ENCODE measurements at places on chromosomes 2 and 18. TPM values are rescaled to one million over a fixed set of nuclear protein-coding genes. Genes with fewer than 3 reads are reported as not detected.

- H3K36me3 ChIP-seq, result no peaks in the 10 kb centered on the region
- H3K4me1 ChIP-seq, result peaks cover 6% of the 10 kb centered on the region
- no peak overlapping the region for H3K27ac ChIP-seq
- no peaks in the 10 kb centered on the region for H3K27me3 ChIP-seq
- H3K4me3 ChIP-seq, result no peak overlapping the region
- no peak for DNase-seq
Measured at GRCh38 chr2:25044011-25044410, 2.1 kb downstream of the EFR3B start.

FAM161A gene
- polyA plus RNA-seq, result 6.8 TPM

DNA sequence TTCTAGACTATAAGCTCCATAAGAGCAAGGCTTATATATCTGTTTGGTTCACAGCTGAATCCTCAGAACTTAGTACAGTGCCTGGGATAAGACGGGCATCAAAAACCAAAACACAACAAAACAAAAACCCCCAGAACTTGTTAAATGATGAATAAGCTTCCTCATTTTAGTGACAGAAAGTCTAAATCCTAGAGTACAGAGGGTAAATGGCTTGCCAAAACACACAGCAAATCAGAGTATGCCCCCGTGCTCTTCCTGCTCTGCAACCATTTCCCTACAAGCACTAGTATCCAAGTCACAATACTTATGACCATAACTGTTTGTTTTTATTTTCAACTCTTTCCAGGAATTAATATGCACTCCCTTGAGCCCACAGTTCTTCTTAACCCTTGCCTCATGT, 10.1 kb downstream of the ZNF521 start:
- no peaks in the 10 kb centered on the region for H3K36me3 ChIP-seq
- H3K4me3 ChIP-seq, result no peak overlapping the region
- H3K27me3 ChIP-seq, result peaks cover 7% of the 10 kb centered on the region
- DNase-seq, result no peak
- H3K4me1 ChIP-seq, result no peaks in the 10 kb centered on the region
- H3K27ac ChIP-seq, result no peak overlapping the region

- peaks cover 2% of the 10 kb centered on the region for H3K27me3 ChIP-seq
- H3K36me3 ChIP-seq, result no peaks in the 10 kb centered on the region
- H3K4me3 ChIP-seq, result no peak overlapping the region
Measured at GRCh38 chr2:60356346-60356745, 197.1 kb downstream of the BCL11A start.

DNA sequence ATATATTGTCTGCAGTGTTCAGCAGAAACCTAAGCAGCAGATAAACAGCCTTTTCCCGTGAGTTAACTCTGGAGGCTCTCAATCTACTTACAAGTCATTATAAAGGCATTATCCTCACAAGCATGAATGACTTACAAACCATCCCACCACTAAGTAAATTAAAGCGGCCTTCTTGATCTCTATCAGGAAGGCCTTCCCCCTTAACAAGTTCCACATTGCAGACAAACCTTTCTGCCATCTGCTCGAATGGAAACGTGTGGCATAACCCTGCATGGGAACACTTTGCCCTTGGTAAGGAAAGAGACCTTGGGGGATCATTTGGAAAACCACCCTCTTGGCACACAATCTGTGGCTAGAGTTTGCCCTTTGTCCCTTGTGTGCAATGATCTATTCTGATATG, 199.5 kb downstream of the OSR1 start:
- H3K27me3 ChIP-seq, result no peaks in the 10 kb centered on the region
- H3K27ac ChIP-seq, result no peak overlapping the region
- H3K36me3 ChIP-seq, result no peaks in the 10 kb centered on the region
- DNase-seq, result no peak
- no peak overlapping the region for H3K4me3 ChIP-seq

CHRNA1 gene
- polyA plus RNA-seq, result 0.64 TPM

DNA sequence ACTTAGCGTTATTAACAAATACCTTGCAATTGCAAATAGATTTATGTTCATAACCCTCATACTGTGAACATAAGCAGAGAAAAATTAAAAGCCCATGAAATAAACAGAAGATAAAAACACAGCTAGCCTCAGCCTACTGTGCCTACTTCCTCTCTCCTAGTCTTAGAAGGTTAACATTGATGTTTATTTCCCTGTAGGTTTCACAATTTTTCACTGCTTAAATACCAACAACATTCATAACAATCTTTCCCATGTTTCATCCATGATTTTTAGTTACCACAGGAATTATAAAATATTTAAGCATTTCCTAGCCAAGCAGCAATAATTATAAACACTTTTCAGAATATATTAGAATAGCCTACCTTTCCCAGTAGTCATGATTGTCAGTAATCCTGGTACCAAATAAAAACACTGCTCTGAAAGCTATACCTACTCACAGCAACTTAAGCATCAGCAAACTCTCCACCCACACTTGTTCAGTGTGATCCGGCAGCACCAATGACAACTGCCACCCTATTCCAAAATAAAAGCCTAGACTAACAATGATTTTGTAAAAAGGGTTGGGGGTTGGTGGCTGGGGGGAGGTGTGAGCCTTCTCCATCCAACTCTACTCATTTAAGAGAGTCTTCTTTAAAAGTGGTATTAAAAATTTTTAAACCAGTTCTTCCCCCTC, 40.6 kb upstream of the RNU4ATAC start:
- no peak for DNase-seq
- H3K27ac ChIP-seq, result no peak overlapping the region
- no peaks in the 10 kb centered on the region for H3K36me3 ChIP-seq

DNA sequence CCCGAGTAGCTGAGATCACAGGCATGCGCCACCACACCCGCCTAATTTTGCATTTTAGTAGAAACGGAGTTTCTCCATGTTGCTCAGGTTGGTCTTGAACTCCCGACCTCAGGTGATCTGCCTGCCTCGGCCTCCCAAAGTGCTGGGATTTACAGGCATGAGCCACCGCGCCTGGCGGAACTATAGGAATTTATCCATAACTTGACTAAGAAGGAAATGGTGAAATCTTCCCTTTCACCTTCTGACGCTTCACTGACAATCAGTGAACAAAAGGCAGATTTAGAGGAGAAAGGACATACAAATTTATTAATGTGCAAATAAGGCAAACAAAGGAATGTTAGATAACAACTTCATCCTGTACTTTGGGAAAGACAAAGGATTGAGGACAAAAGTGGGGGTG, 15.4 kb upstream of the GULP1 start:
- no peak overlapping the region for H3K27ac ChIP-seq
- DNase-seq, result no peak
- H3K4me3 ChIP-seq, result no peak overlapping the region

- DNase-seq, result no peak
- H3K36me3 ChIP-seq, result no peaks in the 10 kb centered on the region
- H3K4me1 ChIP-seq, result no peaks in the 10 kb centered on the region
- H3K4me3 ChIP-seq, result no peak overlapping the region
- H3K27ac ChIP-seq, result no peak overlapping the region
- no peaks in the 10 kb centered on the region for H3K27me3 ChIP-seq
Measured at GRCh38 chr18:21099442-21099841, 12.2 kb downstream of the ROCK1 start.

DNA sequence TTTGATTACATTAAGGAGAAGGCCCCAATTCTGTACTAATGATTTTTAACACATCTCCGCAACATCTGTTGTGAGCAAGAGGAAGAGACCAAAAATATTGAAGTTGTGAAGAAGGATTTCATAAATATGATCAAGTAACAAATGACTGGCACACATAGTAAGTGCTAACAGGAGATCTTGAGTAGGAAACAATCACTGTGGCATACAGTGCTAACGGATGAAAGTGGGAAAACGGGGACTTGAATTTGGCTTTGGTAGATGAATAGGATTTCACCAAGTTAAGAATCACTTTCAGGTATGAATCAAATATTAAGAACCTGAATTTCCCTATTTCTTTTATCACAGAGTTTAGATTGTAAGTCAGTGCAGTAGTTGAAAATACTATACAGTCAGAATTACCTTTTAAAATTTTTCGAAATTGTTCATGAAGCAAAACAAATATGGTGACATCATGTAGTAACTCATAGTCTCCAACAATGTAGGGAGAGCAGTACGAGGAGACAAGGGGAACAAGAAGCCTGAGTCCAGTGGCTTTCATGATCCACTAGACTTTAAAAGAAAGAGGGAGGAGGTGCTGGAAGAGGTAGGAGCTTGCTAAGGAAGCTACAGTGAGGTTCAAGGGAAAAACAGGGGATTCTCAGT, 16.3 kb downstream of the CWC22 start:
- DNase-seq, result no peak
- no peaks in the 10 kb centered on the region for H3K27me3 ChIP-seq
- H3K4me3 ChIP-seq, result no peak overlapping the region
- H3K27ac ChIP-seq, result no peak overlapping the region
- no peaks in the 10 kb centered on the region for H3K4me1 ChIP-seq

ARL6IP6 gene
- 12.5 TPM for polyA plus RNA-seq

Data from small intestine (tissue), 16 donors.